ENCODE measurements at places on chromosomes 6 and 20.

DNA sequence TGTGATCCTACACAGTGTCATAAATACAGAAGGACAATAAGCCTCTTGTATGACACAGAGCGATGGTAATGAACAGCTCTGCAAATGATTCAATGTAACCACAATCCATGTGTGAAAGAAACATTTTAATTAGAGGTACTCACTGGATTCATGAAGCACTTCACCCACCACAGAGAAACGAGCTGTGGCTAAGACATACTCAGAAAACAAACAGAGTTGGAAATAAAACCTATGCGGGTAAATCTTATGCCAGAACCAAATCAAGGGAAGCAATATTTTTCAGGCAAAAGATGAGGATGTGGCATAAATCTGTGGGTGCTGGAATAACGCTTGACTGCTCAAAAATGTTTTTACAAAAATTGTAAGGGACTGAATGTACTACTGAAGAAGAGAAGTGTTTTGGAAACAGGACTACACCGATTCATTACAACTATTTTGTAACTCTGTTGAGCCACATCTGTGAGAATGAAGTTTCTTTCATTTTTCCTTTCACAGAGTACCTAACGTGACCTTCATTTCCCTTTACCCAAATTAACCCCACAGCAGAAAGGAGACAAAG, 112.1 kb downstream of the WDR27 start:
- DNase-seq, result peak; percentile 80

GRCh38 chr6:42411406-42411805, 40.3 kb downstream of the TRERF1 start:
- DNase-seq, result no peak

DNA sequence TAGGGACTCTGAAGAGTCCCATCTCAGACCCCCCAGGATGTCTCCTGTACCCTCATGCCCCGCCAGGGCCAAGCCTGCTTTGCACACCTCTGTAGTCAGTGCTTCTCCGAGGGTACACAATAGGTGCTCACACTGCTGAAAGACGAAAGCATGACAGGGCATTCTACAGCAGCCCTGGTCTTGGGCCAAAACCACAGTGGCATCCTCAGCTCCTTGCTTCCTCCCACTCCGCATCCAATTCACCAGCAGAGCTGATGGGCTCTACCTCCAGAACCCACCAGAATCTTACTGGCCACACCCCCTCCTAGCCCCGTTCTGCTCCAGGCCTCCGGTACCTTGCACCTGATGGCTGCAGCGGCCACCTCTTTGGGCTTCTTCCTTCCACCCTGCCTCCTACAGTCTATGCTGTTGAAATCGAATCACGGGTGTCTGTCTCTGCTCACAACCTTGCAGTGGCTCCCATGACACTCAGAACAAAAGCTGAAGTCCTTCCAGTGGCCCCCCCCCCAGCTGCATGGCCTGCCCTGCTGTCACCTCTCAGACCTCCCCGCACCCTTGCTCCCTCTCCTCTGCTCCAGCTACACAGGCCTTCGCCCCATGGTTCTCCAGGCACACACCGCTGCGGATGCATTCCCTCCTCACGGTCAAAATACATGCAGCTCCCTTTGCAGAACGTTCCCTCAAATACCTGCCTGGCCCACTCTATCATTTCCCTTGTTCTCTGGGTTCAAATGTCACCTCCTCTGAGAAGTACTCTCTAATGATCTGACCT, 1.2 kb downstream of the ANGPT4 start:
- peak; percentile 42 for DNase-seq

GRCh38 chr6:78251931-78252330, 599.1 kb downstream of the MEI4 start:
- DNase-seq, result no peak

DNA sequence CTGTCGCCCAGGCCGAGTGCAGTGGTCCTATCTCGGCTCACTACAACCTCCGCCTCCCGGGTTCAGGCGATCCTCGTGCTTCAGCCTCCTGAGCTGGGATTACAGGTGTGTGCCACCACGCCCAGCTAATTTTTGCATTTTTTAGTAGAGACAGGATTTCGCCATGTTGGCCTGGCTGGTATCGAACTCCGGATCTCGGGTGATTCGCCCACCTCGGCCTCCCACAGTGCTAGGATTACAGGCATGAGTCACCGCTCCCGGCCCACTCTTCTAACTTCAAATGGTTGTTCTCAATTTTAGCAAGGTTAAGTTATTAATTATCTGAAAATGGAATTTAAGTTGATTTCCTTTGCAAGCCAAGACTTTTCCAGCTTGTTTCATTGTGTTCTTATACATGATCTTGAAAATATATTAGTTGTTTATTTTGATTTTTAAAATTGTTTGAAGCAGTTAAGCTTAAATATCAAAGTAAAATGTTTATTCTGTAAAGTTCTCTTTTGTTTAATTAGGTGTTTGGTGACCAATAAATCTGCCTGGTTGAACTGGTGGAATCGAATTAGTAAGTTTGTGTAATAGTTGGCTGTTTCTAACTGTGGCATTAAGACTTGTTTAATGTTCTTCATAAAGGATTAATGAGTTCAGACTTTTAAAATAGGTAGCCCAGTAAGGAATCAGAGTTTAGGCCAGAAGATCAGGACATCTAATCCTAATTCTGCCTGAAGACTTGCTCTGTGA, 2.3 kb downstream of the PM20D2 start:
- no peak for DNase-seq

GRCh38 chr6:166636934-166637333, 9.9 kb upstream of the RPS6KA2 start:
- DNase-seq, result no peak

DNA sequence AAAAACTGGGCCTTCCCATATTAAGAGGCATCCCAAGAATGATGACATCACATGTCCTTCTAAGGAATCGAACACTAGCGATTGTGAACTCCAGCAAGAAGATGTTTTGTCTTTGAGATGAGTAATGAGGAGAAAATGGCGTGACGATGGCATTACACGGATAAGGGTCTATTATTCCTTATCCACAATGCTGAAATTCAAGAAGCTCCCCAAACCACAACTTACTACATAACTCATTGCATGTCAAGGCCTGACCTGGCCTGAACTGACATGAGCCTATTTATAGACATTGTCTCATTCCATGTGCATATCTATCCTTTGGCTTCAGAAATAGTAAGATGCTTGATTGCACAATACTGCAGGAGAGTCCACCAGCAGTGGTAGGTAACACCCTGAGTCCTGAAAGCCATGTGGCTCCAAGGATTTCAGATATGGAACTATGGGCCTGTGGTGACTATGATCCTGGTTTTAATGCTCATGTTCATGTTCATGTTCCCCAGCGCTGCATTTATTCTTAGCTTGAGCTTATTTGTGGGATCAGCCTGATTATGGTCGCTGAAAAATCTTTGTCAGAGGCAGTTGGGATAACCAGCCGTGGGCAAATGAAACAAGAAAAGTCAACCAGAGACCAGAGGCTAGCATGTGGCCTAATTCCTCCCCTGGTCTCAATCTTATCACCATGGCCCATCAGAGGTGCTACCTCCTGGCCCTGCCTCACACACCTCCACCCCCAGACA, 183.2 kb upstream of the JARID2 start:
- peak; percentile 100 for DNase-seq

GRCh38 chr20:4626228-4626627, 95.5 kb upstream of the PRND start:
- DNase-seq, result no peak

DNA sequence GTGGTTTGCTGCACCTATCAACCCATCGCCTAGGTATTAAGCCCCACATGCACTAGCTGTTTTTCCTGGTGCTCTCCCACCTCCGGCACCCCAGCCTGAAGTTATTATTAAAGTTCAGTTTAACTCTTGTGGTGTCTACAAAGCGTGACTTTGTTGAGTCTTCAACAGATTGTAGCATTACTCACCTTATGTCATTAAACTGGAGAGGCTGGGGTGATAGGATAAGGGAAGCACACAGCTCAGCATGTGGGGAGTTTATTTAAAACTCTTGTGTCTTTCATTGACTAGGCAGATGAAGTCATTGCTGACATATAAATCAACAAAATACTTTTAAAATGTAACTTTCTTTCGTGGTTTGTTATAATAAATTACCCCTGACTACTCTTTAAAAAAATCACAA, 84.7 kb upstream of the GCM1 start:
- DNase-seq, result no peak

DNA sequence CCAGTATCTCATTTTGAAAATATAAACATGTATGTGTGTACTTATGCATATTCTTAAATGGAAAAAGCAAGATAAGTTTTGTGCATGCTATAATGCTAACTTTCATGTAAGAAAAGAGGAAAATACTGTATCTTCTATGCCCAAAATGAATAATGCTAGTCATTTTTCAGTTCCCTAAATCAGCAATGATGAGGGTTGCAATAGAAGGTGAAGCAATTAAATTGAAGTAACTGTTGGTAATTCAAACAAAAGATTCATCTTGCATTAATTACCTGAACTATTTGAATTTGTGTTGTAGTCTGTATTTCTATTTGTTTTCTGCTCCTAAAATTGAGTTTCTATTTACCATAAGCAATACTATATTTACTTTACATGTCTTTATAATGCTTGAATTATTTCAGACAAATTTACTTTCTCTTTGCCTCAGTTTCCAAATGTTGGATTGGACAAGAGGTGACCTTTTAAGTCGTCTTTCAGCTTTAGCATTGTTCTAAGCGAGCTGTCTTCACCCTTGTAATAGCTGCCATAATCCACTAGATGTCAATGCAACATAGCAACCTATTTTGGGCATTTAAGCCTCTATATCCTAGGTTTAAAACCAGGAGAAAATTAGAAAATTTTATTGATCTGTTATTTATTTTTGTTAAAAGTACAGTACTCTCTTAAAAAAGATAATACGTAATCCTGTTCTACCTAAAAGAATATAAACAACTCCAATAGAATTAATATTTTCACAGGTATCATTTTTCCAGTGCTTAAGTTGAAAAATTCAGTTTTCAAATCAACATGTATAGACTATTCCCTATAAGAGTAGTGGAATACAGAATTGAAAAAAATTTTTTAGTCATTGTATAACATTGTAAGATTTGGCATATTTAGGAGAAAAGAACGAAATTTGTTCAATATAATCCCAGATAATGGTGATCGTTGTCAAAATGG, 52.3 kb upstream of the IFNGR1 start:
- peak; percentile 41 for DNase-seq

DNA sequence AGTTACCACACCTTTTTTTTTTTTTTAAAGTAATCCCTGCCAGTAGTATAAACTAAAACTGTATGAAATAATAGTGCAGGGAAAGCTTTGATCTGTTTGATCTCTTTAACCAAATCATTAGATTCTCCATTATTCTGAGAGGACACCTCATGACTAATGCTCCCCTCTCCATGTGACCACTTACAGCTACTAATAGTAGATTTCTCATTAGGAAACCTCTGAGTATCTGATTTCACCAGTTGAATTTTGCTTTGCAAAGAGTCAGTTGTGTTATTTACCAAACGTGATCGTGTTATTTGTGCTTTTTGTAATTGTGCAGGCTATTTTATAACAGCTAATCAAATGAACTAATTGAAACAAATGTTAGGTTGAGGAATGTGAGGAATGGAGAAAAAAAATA, 12.5 kb downstream of the CASP8AP2 start:
- no peak for DNase-seq

DNA sequence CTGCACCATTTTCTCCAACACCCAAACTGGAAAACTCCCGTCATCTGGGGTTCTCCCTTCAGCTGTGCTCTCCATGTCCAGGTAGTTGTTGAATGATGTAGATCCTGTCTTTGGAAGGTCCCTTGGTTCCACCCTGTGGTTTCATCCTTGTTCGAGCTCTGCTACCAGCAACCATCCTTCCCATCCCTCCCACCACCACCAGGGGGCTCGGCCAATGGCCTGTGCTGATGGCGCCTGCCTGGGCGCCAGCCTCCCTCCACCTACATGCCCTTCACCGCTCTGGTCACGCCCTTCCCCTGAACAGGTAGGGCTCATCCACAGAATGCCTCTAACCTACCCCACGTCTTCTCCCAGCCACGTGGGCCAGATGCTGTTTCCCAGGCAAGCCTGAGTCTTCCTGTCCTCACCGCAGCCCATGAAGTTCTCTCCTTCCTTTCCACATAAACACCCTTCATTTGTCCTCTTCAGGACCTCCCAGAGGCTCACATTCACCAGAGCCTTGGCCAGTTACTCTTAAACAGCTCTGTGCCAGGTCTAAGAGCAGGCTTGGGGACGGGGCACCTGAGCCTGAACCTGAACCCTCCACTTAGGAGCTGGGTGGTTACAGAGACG, 75.1 kb upstream of the DUSP22 start:
- DNase-seq, result no peak

- no peak for DNase-seq
Observed at GRCh38 chr20:13333793-13334192, 112.7 kb downstream of the ISM1 start.

- no peak for DNase-seq
Observed at GRCh38 chr20:47654370-47654769, 130.9 kb downstream of the SULF2 start.

DNA sequence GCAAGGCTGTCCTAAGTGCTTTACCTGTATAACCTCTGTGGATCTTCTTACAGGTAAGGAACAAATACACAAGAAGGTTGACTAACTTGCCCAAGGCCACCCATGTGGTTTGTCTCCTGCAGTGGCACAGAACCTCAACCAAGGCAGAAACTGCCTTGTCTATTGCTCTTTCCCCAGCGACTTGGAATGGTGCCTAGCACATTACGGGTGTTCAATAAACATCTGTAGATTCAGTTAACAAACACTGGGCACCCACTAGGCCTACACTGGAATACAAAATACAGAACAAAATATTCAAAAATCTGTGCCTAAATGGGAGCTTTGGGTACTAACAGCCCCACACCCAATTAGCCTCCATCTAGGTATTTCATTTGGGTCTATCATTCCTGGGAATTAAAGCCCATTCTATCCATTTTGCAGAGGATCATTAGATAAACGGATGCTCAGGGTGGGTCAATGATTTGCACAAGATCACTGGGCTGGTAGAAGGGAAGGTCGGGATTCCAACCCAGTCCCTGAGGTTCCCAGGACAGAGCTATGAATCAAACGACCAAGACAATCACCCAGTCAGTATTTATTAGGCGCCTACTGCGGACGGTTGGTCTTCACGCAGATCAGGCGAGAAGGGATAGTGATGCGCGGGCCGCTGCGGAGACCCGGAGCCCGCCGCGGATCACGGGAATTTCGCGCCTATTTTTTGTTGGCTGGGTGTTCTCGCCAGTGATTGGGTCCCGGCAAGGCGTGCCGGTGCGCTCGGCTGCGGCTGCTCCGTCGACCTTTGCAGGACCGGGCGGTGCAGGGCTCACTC, at the start of gene STK35:
Gene STK35 (plus strand): TSS at position 771 of the 808 bp plus-strand sequence. CDS start 55 bp downstream, outside the sequence.
- DNase-seq, result peak; percentile 27

- no peak for DNase-seq
Observed at GRCh38 chr20:17725094-17725835, 25.5 kb downstream of the BANF2 start.

DNA sequence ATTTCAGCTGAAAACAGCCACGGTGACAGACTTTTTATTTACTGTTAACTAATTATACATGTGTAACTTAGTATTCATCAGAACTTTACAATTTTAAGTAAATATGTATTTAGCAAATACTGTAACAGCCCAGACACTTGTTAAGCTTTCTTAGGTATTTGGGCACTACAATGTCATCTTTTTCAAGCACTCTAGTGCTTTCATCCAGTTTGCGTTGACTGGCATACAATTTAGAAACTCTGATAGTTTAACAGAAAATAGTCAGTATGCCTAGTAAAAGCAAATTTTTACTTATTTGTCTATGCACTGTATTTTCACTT, 10.6 kb downstream of the RBM39 start:
- DNase-seq, result no peak

Measured in mammary epithelial cell (primary cell).